ENCODE measurements at places on chromosomes 4 and X.

- no peak for DNase-seq
These were observed 17.8 kb upstream of the KLHL34 start for GRCh38 chrX:21675931-21676330.

GRCh38 chr4:8641931-8642650 is 49.5 kb downstream of the CPZ start:
- no peak for DNase-seq

GRCh38 chr4:23516716-23517115 is 373.1 kb downstream of the PPARGC1A start:
- peak; percentile 31 for DNase-seq

- peak; percentile 58 for DNase-seq
These were observed 2.4 kb upstream of the MORF4L2 start for GRCh38 chrX:103688946-103689345.

GRCh38 chrX:25166546-25166945 is 150.8 kb upstream of the ARX start:
- DNase-seq = no peak

GRCh38 chr4:120703908-120704307 is 218.6 kb downstream of the PRDM5 start:
- peak; percentile 37 for DNase-seq

DNA sequence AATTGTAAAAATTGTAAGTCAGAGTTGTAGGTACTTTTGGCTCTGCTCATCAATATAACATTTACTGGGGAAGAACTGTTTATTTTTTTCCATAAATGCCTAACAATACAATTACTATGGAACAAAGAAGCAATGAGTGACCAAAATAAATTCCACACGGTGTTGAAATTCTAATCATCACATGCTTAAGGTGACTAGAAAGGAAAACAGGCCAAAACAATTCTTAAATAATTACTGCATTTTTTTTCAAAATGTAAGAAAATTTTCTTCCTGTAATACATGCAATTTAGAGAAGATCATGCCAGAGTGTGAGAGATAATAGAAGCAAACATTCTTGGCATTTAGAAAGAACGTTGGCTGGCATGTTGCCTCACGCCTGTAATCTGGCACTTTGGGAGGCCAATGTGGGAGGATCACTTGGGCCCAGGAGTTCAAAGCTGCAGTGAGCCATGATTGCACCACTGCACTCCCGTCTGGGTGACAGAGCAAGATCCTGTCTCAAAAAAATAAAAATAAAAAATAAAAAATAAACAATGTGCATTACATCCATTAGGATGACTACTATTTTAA is 22.5 kb downstream of the C4orf46 start:
- DNase-seq = no peak

DNA sequence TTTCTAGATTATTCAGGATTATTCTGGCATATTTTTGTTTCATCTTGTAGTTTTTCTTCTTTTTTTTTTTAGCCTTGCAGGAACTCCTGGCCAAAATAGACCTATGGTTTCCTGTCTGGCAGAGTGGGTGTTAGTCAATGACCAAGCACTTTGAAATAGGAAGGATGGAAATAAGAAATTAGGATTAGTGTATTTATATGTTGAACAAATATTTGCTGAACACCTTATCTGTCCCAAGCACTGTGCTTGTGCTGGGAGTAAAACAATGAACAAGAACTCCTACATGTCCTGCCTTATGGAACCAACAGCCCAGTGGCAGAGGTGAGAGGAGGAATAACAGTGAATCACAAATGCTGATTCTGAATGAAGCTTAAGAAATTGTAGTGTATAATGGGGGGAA is 4.5 kb downstream of the MMRN1 start:
- no peak for DNase-seq

DNA sequence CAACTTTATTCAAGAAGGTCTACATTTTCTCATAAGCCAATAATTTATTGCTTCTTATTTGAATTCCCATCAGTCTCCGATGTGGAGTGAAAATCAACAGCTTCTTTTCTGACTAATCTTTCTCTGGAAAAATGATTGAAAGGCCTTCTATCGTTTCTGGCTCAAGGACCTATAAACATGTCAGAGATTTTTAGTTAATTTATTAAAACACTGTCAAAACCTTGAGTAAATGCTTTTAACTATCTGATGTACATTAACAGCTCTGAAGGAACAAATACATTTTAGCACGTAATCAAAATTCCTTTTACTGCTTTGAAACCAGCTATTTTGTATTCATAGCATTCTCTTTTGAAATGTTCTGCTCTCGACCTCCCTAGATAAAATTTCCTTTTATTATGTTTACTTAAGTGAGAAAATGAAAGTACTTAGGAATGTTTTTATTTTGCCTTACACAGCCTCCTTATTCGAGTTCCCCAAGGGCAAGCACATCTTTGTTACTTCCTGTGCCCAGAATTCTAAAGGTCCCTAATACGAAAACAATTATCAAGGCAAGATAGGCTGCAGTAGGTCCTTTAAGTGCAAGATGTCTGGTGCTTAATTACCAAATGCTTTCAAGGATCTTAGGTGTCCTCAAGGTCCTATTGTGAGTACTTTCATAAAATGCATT is 3.1 kb upstream of the ZFX start:
- no peak for DNase-seq

DNA sequence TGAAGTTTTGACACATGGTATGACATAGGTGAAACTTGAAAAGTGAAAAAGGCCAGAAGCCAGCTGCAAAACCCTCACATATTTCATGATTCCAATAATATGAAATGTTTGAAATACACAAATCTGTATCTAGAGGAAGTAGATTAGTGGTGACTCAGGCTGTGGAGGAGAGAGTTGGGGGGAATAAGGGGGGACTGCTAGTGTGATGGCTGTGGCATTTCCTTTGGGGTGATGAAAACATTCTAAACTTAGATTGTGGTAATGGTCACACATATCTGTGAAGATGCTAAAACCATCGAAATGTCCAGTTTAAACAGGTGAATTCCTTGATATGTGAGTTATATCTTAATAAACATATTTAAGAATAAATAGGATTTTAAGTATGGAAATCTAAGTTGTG is 343.5 kb upstream of the SFRP2 start:
- DNase-seq = no peak

DNA sequence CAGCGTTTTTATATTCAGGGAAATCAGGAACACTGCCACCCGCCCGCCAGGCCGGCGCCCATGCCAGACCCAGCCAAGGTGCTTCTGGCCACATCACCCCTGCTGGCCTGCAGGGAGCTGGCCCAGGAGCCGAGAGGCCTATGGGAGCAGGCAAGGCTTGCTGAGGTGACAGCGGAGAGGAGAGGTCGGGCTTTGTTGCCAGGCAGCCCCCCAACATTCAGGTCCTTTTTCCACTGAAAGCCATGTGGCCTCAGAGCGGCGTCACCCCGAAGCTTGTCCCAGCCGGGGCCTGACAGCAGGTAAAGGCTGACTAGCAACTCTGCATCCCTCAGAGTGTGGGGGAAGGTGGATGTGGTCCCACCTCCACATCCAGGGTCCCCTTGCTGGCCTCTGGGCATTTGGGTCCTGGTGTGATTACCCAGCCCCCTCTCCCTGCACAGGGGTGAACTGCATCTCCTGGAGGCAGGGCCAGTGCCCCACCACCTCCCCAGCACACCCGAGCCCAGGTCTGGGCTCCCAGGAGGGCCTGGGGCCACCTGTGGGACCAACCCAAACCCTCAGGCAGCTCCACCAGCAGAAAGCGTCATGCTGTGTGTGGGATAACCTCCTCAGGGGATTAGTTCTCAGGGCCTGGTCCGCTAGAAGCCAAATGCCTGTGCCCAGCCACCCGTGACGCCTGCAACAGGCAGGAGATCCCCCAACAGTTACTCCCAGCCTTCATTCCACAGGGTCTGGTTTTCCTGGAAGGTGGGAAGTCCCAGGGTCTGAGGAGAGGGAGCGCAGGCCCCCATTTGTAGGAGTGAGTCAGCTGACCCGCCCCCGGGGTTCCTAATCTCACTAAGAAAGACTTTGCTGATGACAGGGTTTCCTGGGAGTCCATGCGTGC is at the start of gene PDE6B:
TSS of gene PDE6B (plus strand) at position 869 of the 886 bp plus-strand sequence. CDS start 54 bp downstream, outside the sequence.
- no peak for DNase-seq

- no peak for DNase-seq
These were observed at the start of gene FRMPD4 for GRCh38 chrX:12138361-12139313. Gene FRMPD4, plus strand, starts transcription at chrX:12138473. Its CDS starts 499 bp downstream, at chrX:12138972.

- no peak for DNase-seq
These were observed 1027.3 kb downstream of the PCDH18 start for GRCh38 chr4:136505020-136505419.

- DNase-seq = no peak
These were observed 55.0 kb downstream of the SYTL5 start for GRCh38 chrX:38061335-38061734.

GRCh38 chrX:40284852-40285251 is 187.1 kb upstream of the BCOR start:
- no peak for DNase-seq

GRCh38 chr4:67332627-67333026 is 212.7 kb downstream of the CENPC start:
- peak; percentile 49 for DNase-seq

- DNase-seq = no peak
These were observed 549.2 kb upstream of the AMOT start for GRCh38 chrX:113389846-113390245.

- no peak for DNase-seq
These were observed 4.1 kb downstream of the PRIMPOL start for GRCh38 chr4:184653650-184654049.

- DNase-seq = no peak
These were observed 5.8 kb downstream of the MTMR1 start for GRCh38 chrX:150698981-150699380.

GRCh38 chr4:14309431-14309830 is 681.9 kb upstream of the BOD1L1 start:
- no peak for DNase-seq

- DNase-seq = no peak
These were observed 209.3 kb upstream of the MAOA start for GRCh38 chrX:43446752-43447151.

DNA sequence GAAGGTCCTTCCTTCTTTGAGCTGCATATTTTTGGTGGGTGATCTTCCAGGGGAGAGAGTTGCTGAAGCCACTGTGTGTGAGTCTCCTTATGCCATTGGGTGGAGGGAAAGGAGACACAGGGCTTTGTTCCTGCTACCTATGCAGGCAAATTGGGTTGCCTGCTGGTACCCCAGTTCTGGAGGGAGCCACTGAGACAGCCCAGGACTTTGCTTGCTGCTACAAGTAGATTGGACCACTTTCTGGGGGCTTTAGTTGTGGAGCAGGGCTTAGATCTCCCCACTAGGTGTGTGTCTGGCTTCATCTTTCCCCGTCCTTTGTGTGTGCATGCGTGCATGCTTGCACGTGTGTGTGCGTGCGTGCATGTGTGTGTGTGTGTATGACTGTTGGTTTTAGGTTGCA is 10.0 kb downstream of the CITED1 start:
- DNase-seq = no peak

GRCh38 chrX:42783451-42783850 is 5.5 kb upstream of the PPP1R2C start:
- no peak for DNase-seq

DNA sequence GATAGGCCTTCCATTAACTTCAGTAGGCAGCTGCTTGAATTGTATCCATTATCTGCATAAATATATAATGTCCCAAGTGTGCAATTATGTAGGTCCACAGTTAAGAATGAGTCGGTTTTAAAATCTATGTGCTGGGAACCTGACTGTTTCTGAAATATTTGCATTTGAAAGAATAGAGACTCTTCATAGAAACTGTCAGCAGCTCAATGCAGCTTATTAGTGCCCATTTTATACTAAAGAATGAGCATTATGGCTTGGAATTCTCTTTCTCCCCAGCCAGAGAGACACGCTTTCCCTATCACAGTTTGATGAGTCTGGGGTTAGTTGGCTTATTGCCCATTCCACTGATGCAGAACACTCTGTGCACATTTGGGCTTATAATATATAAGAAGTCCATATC is 202.0 kb upstream of the PCDH7 start:
- DNase-seq = no peak

- no peak for DNase-seq
These were observed 54.2 kb downstream of the AWAT2 start for GRCh38 chrX:69995362-69996112.

- DNase-seq = peak; percentile 86
These were observed 84.0 kb downstream of the WWC2 start for GRCh38 chr4:183182873-183183725.

- peak; percentile 7 for DNase-seq
These were observed 5.5 kb downstream of the CAMK2D start for GRCh38 chr4:113756005-113756410.

- no peak for DNase-seq
These were observed 114.6 kb downstream of the ARHGAP10 start for GRCh38 chr4:147846318-147847155.

DNA sequence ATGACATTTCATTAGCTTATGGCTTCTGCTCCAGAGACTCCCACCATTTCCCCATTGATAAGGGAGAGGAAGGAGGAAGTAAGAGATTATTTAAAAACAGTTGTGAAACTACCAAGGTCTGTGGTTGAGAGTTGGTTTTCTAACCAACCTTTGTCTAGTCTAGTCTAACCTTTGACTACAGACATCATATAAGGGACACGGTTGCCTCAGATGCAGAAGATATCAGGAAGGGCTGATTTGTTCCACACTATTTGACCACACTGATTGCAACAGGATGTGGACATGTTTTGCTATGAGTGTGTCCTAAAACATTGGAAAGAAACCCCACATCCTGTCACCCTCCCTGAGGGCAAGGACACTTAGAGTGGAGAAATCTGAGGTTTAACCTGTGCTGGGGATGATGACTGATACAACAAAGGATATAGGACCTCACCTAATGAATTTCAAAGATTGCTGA is 53.0 kb downstream of the COQ2 start:
- peak; percentile 40 for DNase-seq

- no peak for DNase-seq
These were observed 213.2 kb downstream of the RASL11B start for GRCh38 chr4:53075162-53075785.

- no peak for DNase-seq
These were observed 132.9 kb downstream of the NKX6-1 start for GRCh38 chr4:84366161-84366560.

DNA sequence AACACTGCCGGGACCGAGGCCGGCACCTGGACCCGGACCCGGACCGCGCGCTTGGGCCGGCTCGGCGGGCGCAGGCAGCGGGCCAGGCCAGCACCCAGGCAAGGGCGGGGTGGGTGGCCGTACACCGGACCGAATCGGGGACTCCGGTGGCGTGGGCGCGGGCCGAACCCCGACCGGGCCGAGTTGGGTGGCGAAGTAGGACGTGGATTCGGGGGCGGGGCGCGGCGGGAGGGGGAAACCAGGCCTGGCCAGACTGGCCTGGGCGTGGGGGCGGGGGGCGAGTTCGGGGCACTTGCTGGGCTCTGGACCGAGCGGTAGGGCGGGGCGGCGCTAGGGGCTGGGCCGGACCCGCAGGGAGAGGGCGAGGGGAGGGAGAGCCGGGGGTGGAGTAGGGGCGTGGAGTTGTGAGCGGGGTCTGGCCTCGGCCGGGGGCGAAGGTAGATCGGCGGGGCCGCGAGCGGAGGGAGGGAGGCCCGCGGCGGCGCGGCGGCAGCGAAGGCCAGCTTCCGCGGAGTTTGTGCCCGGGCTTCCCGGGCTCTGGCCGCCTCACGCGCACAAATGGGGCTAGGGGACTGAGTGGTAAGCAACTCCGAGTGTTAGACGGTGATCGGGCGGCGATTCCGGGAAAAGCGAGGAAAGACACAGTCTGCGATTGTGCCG is 1.8 kb upstream of the BCORL1 start:
- DNase-seq = no peak

GRCh38 chrX:94662689-94663088 is 988.7 kb downstream of the FAM133A start:
- peak; percentile 12 for DNase-seq
